Suprapubic skin (tissue), 4 donors: ENCODE measurements at places on chromosomes 6 and 20. TPM values are rescaled to one million over a fixed set of nuclear protein-coding genes. Genes with fewer than 3 reads are reported as not detected.
A peak's percentile ranks its signal among the peaks of the same experiment; 100 is the strongest.

The MTO1 gene
- total RNA-seq: 34.3 TPM

The ALDH8A1 gene
- total RNA-seq: 1.0 TPM

The TRDN gene
- not detected for total RNA-seq

The PDE10A gene
- total RNA-seq: 0.59 TPM

The MOCS3 gene
- 4.5 TPM for total RNA-seq

The UBD gene
- not detected for total RNA-seq

The FNDC1 gene
- 0.89 TPM for total RNA-seq

The ARMC2 gene
- 4.3 TPM for total RNA-seq

The C6orf52 gene
- not detected for total RNA-seq

The DTNBP1 gene
- 16.3 TPM for total RNA-seq

The INSM1 gene
- not detected for total RNA-seq

- no peak for DNase-seq
Measured at GRCh38 chr6:36314221-36315014, 22.3 kb downstream of the BNIP5 start.

GRCh38 chr6:161066511-161066910, 74.9 kb downstream of the MAP3K4 start:
- no peak for DNase-seq

DNA sequence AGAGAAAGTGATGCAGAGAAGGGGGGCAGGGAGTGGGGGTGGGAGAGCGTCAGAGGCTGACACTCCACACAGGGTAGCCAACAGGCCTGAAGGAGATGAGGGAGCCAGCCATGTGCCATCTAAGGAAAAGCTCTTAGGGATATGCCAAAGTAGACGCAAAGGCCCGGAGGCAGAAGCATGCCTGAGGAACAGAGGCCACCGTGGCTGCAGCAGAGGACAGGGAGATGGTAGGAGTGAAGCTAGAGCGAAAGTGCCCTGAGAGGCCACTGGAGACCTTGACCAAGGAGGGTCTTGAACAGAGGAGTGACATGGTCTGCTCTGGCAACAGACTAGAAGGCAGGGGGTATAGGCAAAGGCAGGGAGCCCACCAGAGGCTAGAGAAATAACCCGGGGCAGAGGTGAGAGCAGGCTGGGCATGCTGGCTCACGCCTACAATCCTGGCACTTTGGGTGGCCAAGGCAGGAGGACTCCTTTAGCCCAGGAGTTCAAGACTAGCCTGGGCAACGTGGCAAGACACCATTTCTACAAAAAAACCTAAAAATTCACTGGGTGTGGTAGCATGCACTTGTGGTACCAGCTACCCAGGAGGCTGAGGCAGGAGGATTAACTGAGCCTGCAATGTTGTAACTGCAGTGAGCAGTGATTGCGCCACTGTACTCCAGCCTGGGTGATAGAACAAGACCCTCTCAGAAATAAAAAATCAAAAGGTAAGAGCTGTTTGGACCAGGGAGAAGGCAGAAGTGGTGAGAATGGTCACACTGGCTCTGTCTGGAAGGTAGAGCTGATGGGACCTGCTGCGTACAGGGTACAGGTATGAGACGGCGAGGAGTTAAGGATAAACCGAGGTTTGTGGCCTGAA, 6.3 kb downstream of the RRBP1 start:
- DNase-seq: no peak

- DNase-seq: no peak
Measured at GRCh38 chr6:29112135-29112534, 4.3 kb downstream of the OR2J3 start.

DNA sequence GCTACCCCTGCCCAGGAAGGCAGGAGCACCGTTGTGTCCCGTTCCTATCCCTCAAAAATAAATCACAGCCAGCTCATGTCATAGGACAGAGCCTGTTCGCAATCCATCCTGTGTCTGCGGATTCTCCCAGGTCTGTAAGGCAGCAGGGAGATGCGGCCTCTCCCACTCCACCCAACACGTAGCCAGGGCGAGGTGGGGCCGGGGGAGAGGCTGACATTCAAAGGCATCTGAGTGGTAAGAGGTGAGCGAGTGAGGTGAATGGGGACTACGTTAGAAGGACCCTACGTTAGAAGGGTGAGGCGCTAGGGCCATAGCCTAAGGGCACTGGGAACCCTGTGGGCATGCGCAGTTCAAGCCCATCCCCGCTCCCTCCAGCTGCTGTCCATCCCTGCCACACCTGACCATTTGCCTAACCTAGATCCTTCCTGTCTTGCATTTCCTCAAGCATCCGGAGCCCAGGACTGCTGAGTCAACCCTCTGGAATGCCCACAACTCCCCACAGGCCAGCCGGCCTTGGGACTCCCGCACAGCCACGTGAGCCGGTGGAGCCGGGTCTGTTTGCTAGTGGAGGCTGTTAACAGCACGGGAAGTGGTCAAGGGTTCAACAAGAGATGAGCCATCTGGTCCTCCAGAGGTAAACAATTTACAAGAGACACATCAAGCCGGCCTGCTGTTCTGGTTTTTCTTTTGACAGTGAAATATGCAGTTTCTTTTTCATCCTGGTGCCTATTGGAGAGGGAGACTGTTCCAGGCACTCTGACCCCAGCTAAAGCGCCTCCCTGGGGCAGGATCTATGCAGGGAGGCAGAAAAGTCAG, 45.9 kb downstream of the RIPOR3 start:
- no peak for DNase-seq

DNA sequence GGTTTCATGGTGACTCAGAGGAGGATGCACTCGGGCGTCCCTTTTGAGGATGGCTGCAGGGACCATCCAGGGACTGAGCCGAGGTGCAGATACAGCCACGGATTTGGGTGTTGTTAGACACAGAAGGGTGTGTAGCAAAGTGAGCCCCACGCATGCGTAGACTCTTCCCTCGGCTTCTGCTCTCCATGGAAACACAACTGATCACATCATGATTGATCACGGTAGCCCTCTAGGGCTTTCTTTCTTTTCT, 606 bp upstream of the ULBP1 start:
- DNase-seq: peak; percentile 65

- DNase-seq: no peak
Measured at GRCh38 chr6:131023834-131024504, 39.1 kb downstream of the EPB41L2 start.

DNA sequence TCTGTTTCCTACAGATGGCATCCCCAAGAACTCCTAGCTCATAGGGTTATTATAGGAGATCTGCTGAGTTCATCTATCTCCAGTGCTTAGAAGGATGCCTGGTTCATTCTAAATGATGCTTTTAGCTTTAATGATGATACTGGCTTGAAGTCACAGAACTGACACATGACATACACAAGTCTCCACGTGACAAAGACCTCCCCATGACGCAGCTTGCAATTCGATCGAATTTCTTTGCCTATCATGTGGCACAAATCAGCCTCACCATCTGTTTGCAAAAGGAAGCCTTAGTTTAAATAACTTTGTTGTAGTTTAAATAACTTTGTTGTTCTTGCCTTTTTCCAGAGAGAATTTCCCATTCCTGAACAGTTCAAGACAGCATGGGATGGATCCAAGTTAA, 44.1 kb upstream of the FAM8A1 start:
- DNase-seq: no peak

DNA sequence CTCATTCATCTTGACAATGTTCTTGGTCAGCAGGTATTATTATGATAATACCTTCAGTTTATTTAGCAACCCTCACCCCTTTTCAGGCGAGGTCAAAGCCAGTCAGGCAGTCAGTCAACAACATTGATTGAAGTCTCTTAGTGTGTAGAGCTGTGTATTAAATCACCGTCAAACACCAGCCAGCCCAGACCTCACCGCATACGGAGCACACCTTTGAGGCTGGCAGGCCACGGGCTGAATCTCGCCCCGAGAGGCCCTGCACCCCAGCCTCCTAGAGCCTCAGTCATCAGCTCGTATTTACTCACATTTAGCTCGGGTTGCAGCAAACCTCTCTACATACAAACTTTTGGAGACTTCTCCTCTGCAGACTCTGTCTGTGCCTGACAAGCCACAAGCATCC, 36.0 kb upstream of the FOXA2 start:
- DNase-seq: no peak

- no peak for DNase-seq
Measured at GRCh38 chr6:107128175-107128574, 12.9 kb upstream of the BEND3 start.

GRCh38 chr6:146803601-146804000, 204.8 kb downstream of the ADGB start:
- no peak for DNase-seq

GRCh38 chr6:128124713-128125112, 223.9 kb upstream of the THEMIS start:
- no peak for DNase-seq

DNA sequence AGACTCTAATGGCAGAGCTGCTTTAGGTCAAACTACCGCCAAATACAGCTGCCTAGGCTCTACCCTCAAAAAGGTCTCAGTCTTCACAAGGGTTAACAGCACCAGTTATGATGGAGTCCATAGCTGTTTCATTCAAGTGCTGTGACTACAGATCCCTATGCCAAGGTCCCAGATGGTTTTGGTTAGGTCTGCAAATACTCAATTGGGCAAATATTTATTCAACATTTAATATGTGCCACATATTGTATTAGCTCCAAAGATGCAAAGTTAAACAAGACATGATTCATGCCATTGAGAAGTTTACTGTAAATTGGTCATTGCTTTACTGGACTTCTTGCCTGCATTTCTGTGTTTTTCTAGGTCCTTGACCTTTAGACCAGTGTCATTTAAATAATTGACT, 55.8 kb upstream of the TFAP2D start:
- DNase-seq: no peak

DNA sequence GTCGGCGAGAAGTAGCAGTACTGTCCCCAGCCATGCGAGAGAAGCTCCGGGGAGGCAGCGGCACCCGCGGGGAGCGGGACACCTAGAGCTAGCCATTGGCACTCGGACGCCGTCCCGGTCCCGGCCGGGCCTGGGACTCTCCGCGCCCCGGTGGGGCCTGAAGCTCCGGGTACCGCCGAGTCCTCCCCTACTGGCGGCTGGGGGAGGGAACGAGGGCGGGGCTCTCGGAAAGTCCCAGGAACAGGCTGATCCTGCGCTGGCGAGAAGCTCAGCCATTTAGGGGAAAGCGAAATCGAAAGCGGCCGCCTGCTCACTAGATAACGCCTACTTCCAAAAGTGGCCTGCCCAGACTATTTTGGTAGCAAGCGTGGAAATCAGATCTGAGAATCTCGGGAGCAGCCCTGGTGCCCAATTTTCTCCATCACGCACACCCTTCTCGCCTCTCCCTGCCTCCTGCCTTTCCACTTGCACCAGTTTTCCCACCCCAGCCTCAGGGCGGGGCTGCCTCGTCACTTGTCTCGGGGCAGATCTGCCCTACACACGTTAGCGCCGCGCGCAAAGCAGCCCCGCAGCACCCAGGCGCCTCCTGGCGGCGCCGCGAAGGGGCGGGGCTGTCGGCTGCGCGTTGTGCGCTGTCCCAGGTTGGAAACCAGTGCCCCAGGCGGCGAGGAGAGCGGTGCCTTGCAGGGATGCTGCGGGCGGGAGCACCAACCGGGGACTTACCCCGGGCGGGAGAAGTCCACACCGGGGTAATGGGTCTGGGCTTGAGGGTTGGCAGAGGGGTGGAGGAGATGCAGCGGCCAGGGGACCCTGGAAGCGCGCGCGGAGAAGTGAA, at the start of the genes PSMB9 and TAP1:
PSMB9 (plus strand) TSS at position 652 of the 835 bp plus-strand sequence; CDS start at position 690, 38 bp downstream.
TAP1 (minus strand) TSS at position 164 of the 835 bp plus-strand sequence; CDS start at position 96, 68 bp downstream.
- peak; percentile 97 for DNase-seq

GRCh38 chr6:167444602-167445346, 119.9 kb downstream of the TTLL2 start:
- DNase-seq: no peak

GRCh38 chr6:143536461-143536865, 24.9 kb upstream of the FUCA2 start:
- DNase-seq: no peak

- no peak for DNase-seq
Measured at GRCh38 chr6:11798096-11798495, 19.5 kb upstream of the ADTRP start.

DNA sequence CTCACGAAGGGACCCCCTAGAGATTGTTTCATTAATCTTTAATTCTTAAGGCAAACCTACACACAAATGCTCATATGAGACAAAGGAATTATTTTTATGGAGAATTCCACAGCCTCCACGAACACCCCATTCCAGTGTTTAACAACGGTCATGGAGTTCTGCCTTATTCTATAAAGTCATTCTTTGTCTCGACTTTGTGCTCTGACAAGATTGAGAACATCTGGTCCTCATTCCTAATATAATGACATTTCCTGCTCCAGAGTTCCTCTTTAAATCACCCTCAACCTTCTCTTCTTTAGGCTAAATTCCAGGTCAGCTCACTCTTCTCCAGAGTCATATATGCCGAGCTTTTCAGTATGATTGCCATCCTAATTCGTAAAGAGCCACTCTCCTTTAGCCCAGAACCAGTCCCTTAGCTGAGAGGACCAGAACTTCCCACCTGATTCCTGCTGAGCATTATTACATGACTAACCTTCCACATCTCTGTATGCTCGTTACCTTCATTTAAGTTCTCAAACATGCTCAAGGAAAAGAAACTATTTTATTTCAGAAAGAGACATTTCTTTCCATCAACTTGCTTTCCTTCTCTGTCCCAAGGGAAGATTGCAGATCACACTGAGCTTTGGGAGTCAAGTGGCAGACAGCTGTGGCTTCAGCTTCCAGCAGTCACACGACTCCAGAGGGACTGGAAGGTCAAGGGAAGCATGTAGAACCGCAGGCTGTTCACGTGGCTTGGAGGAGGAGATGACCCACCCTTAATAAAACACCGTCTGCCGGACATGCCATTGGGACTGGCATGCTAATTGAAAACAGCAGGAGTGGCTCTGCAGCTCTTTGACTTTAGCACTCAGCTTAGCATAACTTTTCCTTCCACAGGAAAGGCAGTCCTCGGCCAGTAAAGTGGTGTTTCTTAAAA, 467.1 kb upstream of the HSF2 start:
- peak; percentile 65 for DNase-seq

GRCh38 chr6:43871284-43871683, 101.3 kb downstream of the VEGFA start:
- DNase-seq: no peak

- no peak for DNase-seq
Measured at GRCh38 chr20:50541606-50542041, 31.4 kb downstream of the PTPN1 start.

- DNase-seq: no peak
Measured at GRCh38 chr6:31621991-31622390, 1.5 kb downstream of the PRRC2A start.

DNA sequence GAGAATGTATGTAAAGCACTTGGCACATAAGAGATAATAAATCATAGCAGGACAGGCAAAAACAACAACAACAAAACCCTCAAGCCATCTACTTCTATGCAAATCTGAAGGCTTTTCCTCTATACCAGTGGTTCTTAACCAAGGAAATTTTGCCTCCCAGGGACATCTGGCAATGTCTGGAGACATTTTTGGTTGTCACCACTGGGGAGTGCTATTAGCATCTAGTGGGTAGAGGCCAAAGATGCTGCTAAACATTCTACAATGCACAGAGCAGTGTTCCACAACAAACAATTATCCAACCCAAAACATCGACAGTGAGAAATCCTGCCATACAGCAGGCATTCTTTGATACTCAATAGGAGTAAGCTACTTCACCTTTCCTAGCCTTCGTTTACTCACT, 28.2 kb downstream of the NDRG3 start:
- DNase-seq: no peak

DNA sequence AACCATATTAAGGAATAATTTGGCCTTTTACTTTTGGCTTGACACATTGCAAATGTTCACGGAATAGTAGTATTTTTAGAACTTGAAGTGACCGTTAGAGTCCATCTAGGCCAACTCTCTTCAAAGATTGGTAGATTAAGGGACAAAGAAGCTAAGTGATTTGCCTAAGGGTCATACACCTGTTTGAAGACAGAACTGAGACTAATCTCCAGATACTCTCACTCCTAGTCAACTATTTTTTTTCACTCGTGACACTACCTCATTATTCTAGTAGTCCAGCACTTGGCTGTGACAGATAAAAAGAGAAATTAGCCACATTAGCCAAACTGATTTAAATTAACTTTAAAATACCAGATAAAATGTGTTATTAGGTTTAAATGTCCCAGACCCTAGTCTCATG, 10.6 kb downstream of the ACSS2 start:
- DNase-seq: no peak
